ENCODE measurements at places on chromosomes 11 and 22. TPM values are rescaled to one million over a fixed set of nuclear protein-coding genes. Genes with fewer than 3 reads are reported as not detected.

HTR3B gene
- total RNA-seq, result not detected

DNA sequence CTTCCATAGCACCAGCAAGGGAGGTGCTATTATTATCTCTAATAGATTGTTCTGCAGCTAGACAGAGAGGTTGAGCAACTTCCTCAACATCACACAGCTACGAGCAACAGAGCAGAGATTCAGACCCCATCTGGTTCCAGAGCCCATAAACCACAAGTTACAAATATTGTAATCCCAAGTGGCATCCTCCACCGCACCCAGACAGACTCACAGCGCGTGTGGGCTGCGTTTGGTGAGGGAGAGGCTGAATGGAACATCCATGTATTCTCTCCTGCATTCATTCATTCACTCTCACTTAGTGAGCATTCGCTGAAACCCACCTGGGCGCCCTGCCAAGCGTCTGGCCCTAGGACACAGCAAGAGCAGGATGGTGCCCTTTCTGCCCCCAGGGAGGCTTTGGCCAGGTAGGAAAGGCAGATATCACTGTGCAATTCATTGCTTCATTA is 33.5 kb downstream of the LIF start:
- peak; percentile 76 for DNase-seq

- peak; percentile 90 for DNase-seq
These were observed 324.4 kb downstream of the NTM start for GRCh38 chr11:131694526-131695424.

- DNase-seq, result no peak
These were observed at the start of gene TCN1 for GRCh38 chr11:59866397-59866796. Gene TCN1, minus strand, starts transcription at chr11:59866487. Its CDS starts 17 bp downstream, at chr11:59866470.

GRCh38 chr11:44263738-44264437 is 46.1 kb downstream of the ALX4 start:
- no peak for DNase-seq

OR56A1 gene
- not detected for total RNA-seq

- no peak for DNase-seq
These were observed 51.8 kb downstream of the ALX4 start for GRCh38 chr11:44258190-44258489.

GRCh38 chr11:30310623-30311022 is 12.3 kb upstream of the ARL14EP start:
- no peak for DNase-seq

PTPRJ gene
- total RNA-seq, result 34.9 TPM

DNA sequence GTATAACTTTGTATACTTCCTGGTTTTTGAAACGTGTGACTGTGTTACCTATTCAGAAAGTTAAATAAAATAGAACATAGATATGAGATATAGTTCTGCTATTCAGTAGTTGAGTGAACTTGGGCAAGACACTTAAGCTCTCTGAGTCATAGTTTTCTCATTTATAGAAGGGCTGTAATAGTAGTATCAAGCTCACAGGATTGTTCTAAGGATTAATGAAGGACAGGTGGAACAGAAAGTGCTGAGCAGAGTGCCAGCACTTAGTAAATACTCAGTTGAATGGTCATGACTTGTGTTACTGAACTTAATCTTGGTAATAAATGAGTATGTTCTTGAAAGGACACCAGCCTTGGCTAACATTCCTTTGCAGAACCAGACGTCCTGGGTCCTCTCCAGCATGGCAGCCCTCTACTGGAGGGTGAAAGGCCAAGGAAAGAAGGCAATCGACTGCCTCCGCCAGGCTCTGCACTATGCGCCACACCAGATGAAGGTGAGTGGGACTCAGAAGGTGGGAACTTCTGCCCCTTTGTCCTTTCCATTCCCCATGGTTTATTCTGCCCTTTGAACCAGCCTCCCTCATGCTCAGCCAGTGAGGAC is 131.2 kb downstream of the TTC17 start:
- DNase-seq, result no peak

PHLDA2 gene
- total RNA-seq, result 15.5 TPM

NPTXR gene
- total RNA-seq, result 6.3 TPM

- no peak for DNase-seq
These were observed 423.9 kb downstream of the MN1 start for GRCh38 chr22:27377501-27378295.

ATL3 gene
- 78.6 TPM for total RNA-seq

- no peak for DNase-seq
These were observed 77.8 kb downstream of the UBASH3B start for GRCh38 chr11:122733318-122733717.

DNA sequence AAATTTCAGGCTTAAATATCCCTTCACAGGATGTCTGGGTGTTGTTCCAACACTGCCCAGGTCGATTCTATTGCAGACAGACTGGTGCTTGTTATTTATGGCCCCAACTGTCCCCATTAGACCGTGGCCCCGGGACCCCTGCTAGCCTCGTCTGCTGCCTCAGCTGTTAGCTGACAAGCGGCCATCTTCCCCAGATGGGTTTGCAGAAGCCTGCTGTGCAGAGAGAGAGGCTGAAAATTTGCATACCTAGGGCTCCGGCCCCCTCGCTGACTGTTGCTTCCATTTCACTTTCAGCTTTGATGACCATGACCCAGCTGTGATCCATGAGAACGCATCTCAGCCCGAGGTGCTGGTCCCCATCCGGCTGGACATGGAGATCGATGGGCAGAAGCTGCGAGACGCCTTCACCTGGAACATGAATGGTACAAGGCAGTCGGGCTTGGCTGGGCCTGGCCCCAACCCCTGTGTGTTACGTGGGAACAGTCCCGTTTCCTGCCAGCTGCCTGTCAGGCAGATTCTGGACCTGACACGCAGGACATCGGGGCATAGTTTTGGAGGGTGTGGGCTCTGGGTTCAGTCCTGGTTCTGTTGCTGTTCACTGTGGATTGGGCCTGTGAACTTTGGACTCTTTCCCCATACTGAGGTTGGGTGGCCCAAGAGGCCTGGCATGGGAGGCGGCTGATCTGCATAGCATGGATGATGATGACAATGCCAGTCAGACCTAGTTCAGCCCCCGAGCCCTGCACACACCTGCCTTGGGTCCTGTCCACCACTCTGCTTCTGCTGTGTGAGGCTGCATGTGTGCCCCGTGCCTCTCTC is 16.4 kb downstream of the SMARCB1 start:
- DNase-seq, result no peak

DNA sequence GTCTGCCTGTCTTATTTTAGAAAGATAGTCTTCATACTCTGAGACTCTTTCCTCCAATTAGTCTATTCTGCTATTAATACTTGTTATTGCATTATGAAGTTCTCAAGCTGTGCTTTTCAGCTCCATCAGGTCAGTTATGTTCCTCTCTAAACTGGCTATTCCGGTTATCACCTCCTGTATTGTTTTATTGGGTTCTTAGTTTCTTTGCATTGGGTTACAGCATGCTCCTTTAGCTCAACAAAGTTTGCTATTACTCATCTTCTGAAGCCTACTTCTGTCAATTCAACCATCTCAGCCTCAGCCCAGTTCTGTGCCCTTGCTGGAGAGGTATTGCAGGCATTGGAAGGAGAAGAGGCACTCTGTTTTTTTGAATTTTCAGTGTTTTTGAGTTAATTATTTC is 21.0 kb upstream of the OR5AK2 start:
- no peak for DNase-seq

DNA sequence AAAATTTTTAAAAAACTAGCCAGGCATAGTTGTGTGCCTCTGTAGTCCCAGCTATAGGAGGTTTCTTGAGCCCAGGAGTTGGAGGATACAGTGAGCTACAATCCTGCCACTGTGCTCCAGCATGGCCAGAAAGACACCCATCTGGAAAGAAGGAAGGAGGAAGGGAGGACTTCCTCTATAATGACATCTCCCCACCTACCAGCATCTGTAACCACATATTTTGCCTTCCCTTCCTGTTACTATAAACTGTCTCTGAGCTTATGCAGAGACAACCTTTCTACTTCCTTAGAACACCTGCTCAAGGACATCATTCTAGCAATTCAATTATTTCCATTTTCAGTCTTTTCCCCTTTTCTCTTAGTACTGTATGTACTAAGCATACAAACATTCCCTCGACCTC is 2.2 kb upstream of the NUP160 start:
- DNase-seq, result no peak

- DNase-seq, result peak; percentile 93
These were observed at the start of the genes MPST and TST for GRCh38 chr22:37019309-37020191. Gene MPST, plus strand, starts transcription at chr22:37019742. Its CDS starts 95 bp downstream, at chr22:37019837. Gene TST, minus strand, starts transcription at chr22:37019447. Its CDS starts 715 bp downstream, at chr22:37018732.

DNA sequence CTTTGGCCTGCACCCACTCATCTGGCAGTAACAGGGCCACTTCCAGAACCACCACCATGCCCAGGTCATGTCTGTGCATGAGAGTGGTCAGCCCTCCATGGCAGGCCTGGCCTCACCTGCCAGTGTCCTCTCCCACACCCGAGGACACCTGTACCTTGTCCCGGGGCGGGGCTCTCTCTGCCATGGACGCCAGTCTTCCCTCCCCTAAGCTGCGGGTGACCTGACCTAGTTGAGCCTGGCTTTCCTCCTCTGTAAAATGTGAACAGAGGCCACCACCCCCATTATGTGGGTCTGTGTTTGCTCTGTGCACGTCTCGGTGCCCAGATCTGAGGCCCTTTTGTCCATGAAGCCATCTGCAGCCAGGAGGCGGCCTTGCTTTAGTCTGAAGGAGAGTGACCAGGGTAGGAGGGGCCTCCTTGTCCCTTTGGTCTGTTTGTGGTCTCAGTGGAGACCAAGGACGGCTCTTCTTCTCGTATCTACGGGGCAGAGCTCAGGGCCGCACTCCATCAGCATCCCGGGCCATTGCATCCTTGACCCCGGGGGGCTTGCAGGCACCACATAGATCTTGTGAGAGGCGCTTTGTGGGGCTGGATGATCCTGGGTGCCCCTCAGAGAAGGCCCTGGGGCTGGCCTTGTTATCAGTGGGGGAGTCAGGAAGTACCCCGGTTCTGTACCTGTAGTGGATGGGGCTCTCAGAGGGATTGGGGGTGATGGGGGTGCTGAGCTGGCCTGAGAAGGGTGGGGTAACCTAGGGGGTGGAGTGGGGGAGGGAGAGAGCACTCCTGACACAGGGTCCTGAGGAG is 121.6 kb downstream of the KCNQ1 start:
- DNase-seq, result peak; percentile 52

TNNT3 gene
- total RNA-seq, result 0.43 TPM

All from upper lobe of right lung (tissue), 1 donor.